HCT116 (cell line): ENCODE measurements at places on chromosomes 13 and 19.

DNA sequence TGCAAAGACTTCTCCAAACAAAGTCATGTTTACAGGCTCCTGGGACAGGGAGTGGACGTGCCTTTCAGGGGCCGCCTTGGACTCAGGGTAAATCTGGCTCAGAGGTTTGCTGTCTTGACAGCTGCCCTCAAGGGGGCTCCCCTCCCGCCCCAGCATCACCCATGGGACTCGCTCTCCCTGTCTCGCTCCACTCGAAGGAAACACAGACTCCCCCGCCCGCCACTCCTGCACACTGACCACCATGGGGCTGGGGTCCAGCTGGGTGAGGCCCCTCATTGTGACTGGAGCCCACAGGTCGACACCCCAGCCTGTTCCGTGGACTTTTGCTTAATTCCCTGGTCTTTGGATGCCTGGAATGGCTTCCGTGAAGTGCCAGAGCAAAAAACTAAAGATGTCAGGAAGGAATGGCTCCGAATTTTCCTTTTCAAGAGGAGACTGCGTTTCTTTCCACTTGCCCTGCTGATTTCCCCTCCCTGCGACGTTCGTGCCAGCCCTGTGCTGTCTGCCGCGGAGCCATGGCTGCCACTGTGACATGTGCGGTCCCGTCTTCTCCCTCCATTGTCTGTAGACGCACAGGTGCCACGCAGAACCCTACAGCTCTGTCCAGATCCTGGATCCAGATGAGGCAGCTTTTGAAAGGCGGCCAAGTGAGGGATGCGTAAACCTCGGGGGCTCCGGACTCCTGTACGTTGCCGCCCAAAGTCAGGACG is 48.6 kb downstream of the MCF2L start:
- DNase-seq, result no peak

GRCh38 chr13:43433691-43434141 is 353.1 kb downstream of the ENOX1 start:
- DNase-seq, result no peak

DNA sequence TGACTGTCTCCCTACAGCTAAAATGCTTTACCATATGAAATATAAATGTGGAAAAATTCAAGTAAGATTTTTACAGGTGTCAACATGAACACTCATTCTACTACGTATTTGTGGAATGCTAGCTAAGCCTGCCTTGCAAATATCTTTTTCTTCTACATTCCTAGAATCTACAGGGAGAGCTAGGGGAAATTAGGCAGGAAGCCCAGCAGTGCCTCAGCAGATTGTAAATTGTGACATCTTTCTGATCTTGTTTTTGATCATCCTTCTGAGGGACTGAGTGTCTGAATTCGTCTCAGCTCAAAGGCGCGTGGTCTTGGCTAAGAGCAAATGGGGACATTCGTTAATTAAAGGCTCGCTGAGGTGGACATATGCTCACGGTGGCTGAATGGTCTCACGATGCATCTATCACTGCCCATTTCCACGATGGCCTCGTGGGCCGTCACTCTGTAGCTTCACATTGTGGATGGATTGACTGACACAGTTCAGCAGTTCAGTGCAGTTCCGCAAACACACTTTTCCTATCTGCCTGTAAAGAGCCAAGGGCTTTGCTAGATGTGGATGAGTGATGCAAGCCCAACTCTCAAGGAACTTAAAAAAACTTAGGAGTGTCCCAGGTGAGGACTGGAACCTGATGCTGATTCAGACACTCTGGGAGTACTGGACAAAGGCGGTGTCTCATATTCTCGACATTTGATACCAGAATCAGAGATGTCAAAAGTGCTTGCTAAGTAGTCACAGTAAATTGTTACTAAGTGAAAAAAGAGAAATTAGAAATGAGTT is 562.5 kb downstream of the EFNB2 start:
- DNase-seq, result no peak

GRCh38 chr13:99418103-99418842 is 83.0 kb upstream of the TM9SF2 start:
- DNase-seq, result no peak

- DNase-seq, result no peak
Measured at GRCh38 chr19:51724543-51724942, 752 bp upstream of the HAS1 start.

DNA sequence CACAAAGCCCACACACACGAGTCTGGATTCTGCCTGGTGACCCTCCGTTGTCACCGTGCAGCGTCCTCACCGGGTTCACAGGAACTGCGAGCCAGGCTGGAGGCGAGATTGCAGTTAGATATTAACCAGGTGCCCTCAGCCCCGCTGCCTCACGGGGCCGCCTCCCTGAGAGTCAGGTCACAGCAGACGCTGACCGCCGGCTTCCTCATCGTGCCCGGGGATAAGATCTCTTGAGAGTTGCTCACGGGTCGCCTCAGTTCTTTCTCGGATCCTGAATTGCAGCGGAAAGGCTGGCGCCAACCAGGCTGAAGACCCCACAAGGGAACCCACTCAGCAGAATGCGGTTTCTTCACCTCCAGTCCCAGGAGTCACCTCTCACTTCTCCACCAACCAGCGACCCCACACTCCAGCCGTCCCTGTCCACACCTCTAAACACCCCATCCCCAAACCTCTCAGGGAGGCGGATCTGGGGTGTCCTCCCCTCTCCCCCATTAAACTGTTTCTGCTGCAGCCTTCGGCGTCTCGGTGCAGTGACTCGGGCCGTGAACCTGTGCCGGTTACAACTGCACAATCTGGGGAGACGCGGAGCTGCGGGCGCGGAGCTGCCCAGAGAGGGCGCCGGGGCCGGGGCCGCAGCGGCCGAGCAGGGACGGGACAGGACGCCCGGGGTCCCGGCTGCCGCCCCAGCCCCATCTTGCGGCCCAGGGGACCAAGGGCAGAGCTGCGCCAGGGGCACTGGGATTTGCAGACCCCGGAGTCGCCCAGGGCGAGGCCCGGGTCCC is 591 bp downstream of the ZNF823 start:
- no peak for DNase-seq
